CD4-positive, alpha-beta memory T cell (primary cell): ENCODE measurements at places on chromosomes 5 and 9.

GRCh38 chr5:126810596-126811380 is 33.9 kb downstream of the LMNB1 start:
- no peak for DNase-seq

- DNase-seq, result no peak
Observed at GRCh38 chr5:95953021-95953702, 8.5 kb downstream of the ELL2 start.

- no peak for DNase-seq
Observed at GRCh38 chr9:110810262-110810976, 141.8 kb downstream of the MUSK start.

DNA sequence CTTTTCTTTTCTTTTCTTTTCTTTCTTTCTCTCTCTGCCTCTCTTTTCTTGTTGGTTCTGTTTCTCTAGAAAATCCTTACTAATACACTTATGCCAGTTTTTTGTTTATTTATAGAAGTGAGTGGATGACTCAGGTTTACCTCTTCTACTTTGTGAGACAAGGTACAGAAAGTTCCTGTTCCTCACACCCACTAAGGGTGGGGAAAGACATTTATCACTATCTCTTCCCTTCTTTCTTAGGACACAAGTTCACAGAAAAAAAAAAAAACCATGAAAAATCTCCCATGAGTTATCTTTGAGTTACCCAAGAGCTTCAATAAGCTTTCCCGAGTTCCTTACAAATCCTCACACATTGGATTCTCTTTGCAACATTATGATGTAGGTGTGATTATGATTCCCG is 60.9 kb upstream of the CD180 start:
- DNase-seq, result no peak

- no peak for DNase-seq
Observed at GRCh38 chr5:88760527-88760926, 122.5 kb downstream of the MEF2C start.

DNA sequence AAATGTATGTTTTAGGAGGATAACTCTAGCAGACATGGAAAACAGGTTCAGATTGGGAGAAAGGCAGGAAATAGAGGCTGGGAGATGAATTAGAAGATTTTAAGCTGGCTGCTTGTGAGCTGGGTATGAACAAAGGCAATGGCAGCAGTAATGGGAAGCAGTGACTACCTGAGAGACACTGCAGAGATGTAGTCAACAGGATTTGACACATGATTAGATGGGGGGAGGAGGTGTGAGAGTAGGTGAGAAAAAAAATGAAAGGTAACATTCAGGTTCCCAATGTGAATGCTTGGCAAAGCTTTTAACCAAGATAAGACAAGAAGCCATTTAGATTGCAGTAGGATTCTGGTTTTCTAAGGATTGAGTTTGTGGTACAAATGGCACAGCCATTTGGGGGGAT is 22.8 kb upstream of the IFNE start:
- no peak for DNase-seq

DNA sequence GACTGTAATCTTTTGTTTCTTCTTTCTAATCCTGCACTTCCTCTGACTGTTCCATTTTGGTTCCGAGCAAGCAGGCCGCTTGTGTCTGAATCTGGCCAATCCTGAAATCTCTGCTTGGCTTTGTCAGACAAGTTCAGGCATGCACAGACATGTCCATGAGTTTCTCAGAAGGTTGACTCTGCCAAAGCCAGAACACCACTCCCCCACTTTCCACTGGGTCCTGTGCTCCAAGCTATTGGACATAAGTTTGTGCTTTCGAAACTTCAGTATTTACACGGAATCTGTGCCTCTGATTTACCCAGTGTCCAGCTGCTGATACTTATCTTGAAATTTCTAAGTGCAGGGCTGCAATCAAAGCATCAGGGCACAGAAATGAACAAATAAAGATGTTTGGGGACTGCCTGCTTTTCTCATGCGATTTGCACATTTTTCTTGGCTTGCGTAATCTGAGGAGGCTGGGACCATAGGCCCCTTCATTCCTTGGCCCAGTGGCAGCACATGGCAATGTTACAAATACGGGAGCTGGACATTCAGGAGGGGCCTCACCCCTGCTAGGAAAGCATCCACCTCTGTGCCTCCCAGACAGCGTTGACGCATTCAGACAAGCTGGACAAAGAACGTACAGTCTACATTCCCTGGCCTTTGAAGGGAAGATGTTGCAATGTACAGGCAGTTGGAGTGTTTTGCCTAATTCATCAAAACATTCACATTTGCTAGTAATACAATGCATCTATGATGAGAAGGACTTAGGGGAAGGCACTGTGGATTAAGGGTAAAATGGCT is 209.2 kb upstream of the PAPPA start:
- DNase-seq, result no peak
